ENCODE measurements at places on chromosomes 11 and 22.

GRCh38 chr11:61042961-61043540, 59.2 kb upstream of the CD5 start:
- no peak for DNase-seq

- no peak for DNase-seq
Observed at GRCh38 chr11:95586155-95586554, 203.4 kb downstream of the FAM76B start.

- no peak for DNase-seq
Observed at GRCh38 chr11:124915541-124916369, 3.3 kb upstream of the HEPN1 start.

DNA sequence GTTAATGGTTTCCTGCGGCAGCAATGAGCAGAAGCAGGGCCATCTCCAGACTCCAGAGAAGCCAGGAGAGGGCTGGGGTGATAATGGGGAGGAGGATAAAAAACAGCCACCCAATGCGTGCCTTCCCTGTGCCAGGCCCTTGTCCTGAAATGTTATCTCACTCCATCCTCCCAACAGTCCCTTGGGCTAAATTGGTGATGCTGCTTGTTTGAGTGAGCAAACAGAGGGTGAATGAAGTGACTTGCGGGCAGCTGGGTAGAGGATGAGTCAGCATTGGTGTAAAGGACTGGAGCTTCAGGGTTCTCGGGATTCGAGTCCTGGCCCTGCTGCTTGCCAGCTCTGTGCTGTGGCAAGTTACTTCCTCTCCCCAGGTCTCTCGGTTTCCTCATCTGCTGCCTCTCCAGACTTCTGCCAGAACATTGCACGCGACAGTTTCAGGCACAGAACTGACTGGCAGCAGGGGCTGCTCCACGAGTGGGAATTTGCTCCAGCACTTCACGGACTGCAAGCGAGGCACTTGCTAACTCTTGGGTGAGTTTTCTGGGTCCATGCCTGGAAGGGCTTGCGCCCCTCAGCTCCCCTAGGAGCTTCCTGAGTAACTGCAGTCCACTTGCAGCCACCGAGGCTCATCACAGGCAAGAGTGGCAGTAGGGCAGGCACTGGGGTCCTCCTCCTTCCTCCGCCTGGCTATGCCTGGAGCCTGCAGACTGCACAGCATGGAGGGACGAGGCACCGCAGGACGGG, at the start of gene P2RY6:
Gene P2RY6 (plus strand): TSS at position 403 of the 744 bp plus-strand sequence. CDS start 24,181 bp downstream, outside the sequence.
- no peak for DNase-seq

- no peak for DNase-seq
Observed at GRCh38 chr11:57087991-57088390, 93.8 kb upstream of the LRRC55 start.

- DNase-seq: no peak
Observed at GRCh38 chr11:13288375-13289029, 10.9 kb downstream of the BMAL1 start.

DNA sequence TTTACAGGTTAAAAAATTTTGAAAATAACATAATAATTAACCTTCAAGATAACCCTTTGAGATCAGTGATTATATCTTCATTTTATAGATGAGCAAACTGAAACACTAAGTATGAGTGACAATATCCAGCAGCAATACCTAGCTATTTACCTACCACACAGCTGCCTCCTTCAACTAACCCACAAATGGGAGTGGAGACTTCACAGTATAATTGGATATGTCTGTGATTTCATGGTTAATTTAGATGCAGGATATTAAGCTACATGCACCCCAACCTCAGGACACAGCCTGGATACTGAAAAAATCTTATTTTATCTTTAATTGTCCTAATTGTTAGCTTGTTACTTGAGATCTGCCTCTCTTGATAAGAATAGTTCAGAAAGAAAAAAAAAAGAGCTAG, 297.2 kb upstream of the ANO5 start:
- DNase-seq: no peak

GRCh38 chr11:65066805-65067291, 8.5 kb upstream of the NAALADL1 start:
- no peak for DNase-seq

DNA sequence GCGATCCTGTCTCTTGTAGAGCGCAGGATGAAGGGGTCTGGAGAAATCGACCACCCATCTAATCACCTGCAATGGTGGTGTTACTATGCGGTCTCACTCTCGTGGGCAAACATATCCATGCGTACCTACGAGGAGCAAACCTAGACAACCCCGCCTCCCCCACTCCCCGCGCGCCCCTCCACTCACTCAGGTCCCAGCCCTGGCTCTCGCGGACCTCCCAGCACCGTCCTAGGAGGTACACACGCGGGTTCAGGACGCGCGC, 887 bp downstream of the TRPC6 start:
- no peak for DNase-seq

GRCh38 chr11:131773626-131774025, 403.2 kb downstream of the NTM start:
- DNase-seq: no peak
